ENCODE measurements at places on chromosomes 4 and X.

- DNase-seq, result no peak
These were observed 121.9 kb downstream of the SMIM20 start for GRCh38 chr4:26035921-26036320.

- no peak for DNase-seq
These were observed 234.1 kb upstream of the NR3C2 start for GRCh38 chr4:148676344-148676743.

DNA sequence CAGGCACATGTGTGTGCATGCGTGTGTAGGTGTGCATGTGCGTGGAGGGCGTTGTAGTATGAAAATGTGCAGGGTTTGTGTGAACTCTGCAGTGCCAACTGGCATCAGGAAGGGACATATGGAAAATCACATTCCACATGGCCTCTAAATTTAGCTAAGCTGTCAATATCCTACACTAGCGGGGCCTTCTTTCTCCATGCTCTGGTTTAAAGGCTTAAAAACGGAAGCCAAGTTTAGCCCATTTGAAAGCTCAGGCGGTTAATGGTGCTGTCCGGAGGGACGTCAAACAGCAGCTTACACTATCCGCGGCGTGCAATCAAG is 144.1 kb upstream of the NOCT start:
- no peak for DNase-seq

DNA sequence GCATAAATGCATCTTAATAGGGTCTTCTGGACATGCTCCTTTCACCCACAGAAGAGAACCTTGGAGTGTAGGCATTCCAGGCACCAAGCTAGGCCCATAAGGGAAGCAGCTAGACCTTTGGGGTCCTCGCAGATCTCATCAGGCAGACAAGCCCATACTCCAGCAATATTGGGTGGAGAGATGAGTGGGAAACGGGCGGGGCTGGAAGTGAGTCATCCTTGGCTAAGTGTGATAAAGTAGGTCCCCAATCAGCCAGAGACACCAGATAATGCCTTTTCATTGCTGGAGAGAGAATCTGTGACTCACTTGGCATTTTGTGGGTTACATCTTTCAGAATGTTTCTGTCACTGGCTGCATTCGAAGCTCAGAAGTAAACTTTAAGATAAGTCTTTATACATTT is 133.3 kb upstream of the MBNL3 start:
- no peak for DNase-seq

DNA sequence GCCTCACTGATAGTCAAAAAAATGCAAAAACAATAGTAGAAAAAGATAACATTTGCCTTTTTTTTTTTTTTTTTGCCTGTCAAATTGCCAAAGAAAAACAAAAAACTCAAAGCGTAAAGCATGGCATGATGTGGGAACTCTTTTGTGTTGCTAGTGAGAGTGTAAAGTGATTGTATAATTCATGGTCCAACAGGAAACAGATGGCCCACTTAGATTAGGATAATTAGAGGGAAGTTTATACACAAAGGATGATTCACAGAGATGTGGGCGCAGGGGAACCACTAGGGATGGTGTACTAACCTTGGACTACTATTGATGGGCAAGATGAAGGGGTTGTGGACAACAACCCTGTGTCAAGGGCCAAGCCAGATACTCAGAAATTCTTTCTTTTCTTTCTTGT is 16.4 kb downstream of the MCUB start:
- no peak for DNase-seq

Data from cortex of kidney (tissue), 1 donor.